ENCODE measurements at places on chromosomes 6 and 20.

DNA sequence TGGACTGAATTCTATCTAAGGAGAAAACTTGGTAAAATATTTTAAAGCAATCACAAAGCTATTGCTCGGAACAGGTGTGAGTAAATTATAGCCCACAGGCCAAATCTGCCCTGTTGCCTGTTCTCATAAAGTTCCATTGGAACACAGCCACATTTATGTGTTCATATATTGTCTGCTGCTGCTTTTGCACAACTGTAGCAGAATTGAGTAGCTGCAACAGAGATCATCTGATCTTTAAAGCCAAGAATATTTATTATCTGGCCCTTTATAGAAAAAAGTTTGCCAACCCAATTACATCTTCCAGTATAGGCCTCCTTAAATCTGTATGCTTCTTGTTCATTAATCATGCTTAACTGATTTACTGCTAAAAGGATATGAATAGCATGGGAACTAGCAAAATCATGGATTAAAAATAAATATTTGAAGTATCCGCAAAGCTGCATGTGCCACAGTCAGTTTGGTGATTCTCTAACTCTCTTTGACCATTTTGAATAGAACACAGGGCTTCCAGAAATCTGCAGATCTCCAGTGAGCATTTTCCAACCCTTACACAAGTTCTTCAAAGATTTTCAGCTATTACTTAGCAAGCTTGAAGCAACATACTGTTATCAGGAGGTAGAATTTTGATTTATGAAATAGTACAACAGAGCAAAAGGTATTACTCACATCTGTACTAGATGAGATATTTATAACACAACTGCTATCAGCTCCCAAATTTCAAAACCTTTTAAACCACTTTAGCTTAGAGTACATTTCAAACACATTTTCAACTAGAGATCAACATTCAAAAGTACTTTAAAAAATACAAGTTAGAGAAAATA is 312.6 kb upstream of the ID4 start:
- no peak for DNase-seq

- DNase-seq, result peak; percentile 37
Measured at GRCh38 chr6:127190552-127190951, 72.1 kb downstream of the RSPO3 start.

DNA sequence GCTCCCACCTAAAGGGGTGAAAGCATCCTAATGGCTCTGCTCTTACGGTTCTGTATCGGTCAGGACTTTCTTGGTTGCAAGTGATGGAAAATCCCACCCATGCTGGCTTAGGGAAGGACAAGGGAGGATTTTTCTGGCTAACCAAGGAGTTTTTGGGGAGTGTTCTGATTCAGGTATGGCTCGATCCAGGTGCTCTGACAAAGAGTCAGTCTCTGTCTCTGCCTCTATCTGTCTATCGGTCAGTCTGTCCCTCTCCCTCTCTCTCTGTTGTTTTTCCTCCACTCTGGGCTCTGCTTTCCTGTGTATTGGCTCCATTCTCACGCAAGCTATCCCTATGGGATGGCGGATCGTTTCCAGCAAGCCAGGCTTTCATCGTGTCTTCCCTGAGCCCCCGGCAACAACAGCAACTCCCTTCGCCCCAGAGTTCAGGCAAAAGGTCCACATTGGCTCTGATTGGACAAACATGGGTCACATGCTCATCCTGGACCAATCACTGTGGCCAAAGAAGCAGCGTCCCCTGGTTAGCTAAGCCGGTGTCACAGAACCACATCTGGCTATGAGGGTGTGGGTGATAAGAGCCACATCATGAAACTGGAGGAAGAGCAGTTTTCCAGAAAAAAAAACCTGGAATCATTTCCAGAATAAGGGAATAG is 160.3 kb downstream of the BMP7 start:
- DNase-seq, result no peak

DNA sequence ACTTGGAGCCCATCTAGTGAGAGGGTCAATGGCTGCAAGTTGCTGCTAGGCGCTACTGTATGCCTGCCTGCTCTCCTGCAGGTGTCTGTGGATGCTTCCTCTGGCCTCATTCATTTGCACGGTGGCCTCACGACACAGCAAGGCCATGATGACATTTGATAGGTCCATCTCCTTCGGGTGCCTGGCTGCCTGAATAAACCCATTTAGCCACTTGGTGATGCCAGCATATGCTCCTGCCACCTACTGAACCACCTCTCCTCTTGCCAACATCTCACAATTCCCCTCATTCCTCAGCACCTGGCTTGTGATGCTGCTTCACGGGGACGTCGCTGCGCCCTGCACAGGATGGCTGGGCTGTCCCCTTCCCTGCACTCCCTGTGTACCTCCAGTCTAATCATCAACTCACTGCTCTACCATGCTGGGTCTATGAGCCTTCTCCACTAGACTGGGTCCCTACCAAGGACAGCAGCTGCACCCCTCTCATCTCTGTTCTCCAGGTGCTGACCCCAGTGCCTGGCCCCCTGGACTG is 51.1 kb downstream of the AGPAT4 start:
- no peak for DNase-seq

- no peak for DNase-seq
Measured at GRCh38 chr20:19615629-19616028, 142.4 kb upstream of the RIN2 start.

- no peak for DNase-seq
Measured at GRCh38 chr6:77482981-77483380, 19.7 kb upstream of the HTR1B start.

GRCh38 chr6:169212897-169213813 is 40.5 kb downstream of the THBS2 start:
- peak; percentile 90 for DNase-seq
